Activated CD8-positive, alpha-beta memory T cell treated with anti-CD3 and anti-CD28 coated beads, Interleukin-2, amount 10 ng/mL, durations not matched to agents 7 days and 5 days (primary cell): ENCODE measurements at places on chromosomes 1 and 21.
A peak's percentile ranks its signal among the peaks of the same experiment; 100 is the strongest.

DNA sequence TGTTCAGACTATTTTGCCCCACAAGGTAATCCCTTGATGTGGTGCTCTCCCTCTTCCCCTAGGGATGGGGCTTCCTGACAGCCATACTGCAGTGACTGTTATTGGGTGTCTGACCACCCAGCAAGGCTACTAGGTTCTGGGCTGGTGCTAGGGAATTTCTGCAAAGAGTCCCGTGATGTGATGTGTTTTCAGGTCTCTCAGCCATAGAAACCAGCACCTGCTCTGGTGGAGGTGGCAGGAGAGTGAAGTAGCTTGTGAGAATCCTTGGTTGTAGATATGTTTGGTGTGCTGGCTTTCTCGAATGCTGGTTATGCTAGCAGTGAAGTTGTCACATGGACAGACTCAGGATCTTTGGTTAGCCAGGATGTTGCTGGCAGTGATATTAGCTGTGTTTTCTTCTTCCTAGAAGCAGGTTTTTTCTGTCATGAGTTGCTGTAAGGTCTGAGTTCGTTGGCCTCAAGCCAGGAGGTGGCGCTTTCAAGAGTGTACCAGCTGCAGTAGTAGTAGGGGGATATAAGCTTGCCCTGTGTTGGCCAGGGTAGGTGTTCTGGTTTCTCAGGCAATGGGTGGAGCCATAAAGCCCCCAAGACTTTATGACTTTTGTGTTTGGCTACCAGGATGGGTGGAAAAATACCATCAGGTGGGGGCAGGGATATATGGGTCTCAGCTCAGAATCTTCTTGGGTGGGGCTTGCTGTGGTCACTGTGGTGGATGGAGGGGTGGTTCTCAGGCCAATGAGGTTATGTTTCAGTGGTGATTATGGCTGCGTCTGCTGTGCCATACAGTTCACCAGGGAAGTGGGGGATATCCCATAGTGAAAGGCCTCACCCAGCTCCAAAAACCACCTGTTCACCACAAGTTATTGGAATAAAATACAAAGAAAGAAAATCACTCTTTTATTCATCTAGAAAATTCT is 1112.3 kb downstream of the KCNT2 start:
- no peak for DNase-seq
- H3K27me3 ChIP-seq, result no peaks in the 10 kb centered on the region
- no peaks in the 10 kb centered on the region for H3K4me1 ChIP-seq
- no peak overlapping the region for H3K4me3 ChIP-seq
- no peaks in the 10 kb centered on the region for H3K36me3 ChIP-seq

DNA sequence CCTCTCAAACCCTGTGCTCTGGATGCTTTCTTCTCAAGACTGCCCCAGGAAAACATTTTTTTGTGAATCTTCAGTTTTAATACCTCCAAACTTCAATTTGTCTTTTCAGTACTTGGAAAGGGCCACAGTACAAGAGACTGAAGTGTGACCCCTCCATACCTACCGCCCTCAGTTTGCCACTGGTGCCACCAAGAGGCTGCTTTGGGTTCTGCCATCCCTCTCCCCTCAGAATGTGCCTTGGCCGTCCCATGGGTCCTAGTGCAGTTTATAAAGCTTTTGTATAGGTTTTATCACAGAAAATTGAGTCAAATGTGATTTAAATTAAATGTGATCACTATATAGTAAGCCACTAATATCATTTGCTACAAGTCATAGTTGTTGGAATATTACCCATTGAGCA is 60.8 kb upstream of the PGD start:
- no peak overlapping the region for H3K27ac ChIP-seq
- no peaks in the 10 kb centered on the region for H3K27me3 ChIP-seq
- peak; percentile 65 for DNase-seq
- H3K4me3 ChIP-seq, result no peak overlapping the region
- no peaks in the 10 kb centered on the region for H3K4me1 ChIP-seq

DNA sequence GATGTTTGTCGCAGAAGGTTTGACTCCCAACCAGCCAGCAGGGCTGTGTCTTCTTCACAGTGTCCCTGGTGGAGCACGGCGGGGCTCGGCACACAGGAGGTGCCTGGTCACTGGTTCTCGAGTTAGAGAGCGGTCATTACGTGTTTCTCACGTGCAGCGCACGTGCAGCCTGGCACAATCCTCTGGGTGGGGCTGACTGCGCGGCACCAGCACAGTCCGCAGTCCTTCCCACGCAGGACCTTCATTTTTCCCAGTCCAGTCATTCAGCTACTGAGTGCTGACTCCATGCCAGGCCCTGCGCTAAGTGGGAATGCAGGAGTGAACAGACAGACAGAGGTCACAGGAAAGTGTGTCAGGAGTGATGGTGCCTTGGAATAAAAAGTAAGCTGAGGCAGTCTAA is 46.2 kb upstream of the GPR153 start:
- no peaks in the 10 kb centered on the region for H3K27me3 ChIP-seq
- no peak overlapping the region for H3K4me3 ChIP-seq
- no peak for DNase-seq
- H3K4me1 ChIP-seq, result no peaks in the 10 kb centered on the region
- H3K27ac ChIP-seq, result no peak overlapping the region
- H3K36me3 ChIP-seq, result peaks cover 29% of the 10 kb centered on the region

DNA sequence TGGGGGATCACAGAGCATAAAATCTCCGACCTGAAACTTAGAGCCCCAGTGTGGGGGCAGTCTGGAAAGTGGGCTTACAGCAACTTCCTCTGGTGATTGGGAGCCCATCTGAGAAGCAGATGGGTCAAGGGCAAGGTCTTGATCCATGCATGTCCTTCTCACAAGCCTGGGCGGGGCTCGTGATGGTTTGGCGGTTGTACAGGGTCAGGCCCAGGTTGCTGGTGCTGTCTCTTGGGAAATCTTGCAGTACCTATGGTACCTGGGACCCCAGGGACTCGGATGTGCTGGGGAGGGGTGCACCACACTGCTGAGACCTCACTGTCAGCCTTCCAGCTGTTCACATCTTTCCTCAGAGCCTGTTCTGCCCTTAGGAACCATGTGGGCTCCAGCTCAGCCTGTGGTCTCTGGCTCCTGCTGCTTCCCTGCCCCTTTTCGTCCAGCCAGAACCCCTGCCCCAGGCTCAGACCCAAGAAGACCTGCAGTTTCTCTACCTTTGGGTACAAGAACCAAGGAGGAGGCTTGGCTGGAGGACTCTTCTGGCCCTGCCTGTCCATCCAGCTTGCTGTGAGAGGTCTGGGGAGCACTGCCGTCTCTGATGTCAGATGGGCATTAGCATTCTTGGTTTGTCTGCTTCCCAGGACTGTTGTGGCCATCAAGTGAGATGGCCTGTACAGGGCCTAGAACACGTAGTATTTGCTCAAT is 24.5 kb downstream of the WNT4 start:
- H3K4me3 ChIP-seq, result no peak overlapping the region
- DNase-seq, result no peak
- H3K27me3 ChIP-seq, result no peaks in the 10 kb centered on the region
- H3K36me3 ChIP-seq, result peaks cover 5% of the 10 kb centered on the region
- no peak overlapping the region for H3K27ac ChIP-seq

DNA sequence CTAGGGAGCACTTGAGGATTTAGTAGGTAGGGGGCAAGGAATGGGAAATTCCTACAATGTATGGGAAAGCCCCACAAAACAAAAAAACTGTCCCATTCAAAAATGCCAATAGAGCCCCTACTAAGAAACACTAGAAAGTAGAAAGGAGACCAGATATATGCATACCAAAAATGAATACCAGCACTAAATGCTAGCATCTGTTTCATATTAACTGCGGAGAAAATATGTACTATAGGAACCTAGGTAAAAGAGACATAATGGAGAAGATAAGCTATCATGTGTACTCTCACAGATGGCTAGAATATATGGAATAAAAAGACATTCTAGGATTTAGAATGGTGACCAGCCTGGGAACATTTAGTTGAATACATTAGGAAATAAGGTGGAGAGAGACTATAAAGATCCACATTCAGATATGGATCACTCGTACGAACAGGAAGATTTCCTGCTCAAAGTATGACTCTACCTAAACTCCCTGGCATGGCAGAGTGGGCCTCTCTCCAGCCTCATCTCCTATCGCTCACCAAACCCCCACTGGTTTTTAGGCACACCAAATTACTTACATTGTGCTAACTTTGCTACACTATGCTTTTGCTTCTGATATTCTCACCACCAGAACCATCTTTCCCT is 18.3 kb downstream of the ZNHIT6 start:
- no peak overlapping the region for H3K4me3 ChIP-seq
- DNase-seq, result no peak
- H3K27ac ChIP-seq, result no peak overlapping the region
- H3K36me3 ChIP-seq, result peaks cover 15% of the 10 kb centered on the region
- no peaks in the 10 kb centered on the region for H3K4me1 ChIP-seq

- no peaks in the 10 kb centered on the region for H3K27me3 ChIP-seq
- H3K4me3 ChIP-seq, result no peak overlapping the region
- H3K4me1 ChIP-seq, result peaks cover 3% of the 10 kb centered on the region
- no peak overlapping the region for H3K27ac ChIP-seq
- H3K36me3 ChIP-seq, result peaks cover 47% of the 10 kb centered on the region
These were observed 27.2 kb upstream of the SHISA4 start for GRCh38 chr1:201861448-201861847.

- peaks cover 5% of the 10 kb centered on the region for H3K27me3 ChIP-seq
- no peak overlapping the region for H3K4me3 ChIP-seq
- H3K4me1 ChIP-seq, result peaks cover 10% of the 10 kb centered on the region
- DNase-seq, result no peak
- H3K36me3 ChIP-seq, result no peaks in the 10 kb centered on the region
- no peak overlapping the region for H3K27ac ChIP-seq
These were observed 19.8 kb upstream of the FAM110D start for GRCh38 chr1:26138974-26139558.

DNA sequence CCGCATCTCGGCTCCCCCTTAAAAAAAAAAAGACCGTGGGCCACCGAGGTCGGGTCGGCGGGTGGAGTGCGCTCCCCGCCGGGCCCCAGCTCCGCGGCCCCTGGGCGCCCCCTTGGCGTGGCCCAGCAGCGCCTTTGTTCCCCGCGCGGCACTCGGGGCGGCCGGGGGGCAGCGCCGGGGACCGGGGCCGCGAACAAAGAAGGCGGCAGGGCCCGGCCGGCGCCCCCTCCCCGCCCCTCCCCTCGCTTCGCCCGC is 571 bp downstream of the MARCKSL1 start:
- H3K36me3 ChIP-seq, result peaks cover 22% of the 10 kb centered on the region
- H3K27ac ChIP-seq, result no peak overlapping the region
- H3K4me1 ChIP-seq, result peaks cover 34% of the 10 kb centered on the region
- no peak overlapping the region for H3K4me3 ChIP-seq

DNA sequence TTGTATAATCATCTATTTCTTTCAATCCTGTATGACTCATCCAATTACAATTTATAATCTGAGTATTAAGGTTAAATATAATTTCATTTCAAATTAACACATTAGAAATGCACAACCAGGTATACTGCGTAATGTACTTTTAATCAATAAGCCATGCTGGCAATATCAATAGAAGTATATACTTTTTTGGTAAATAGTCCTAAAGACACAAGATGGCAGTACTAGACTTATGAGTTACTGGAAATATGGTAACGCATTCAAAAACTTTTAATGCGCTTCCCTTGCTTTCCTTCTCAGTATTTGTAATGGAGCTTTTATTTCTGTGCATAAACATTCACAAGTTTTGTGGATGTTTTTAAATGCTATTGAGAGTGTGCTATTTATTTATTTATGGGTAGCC is 1162.0 kb upstream of the TMPRSS15 start:
- H3K27me3 ChIP-seq, result no peaks in the 10 kb centered on the region
- H3K4me1 ChIP-seq, result no peaks in the 10 kb centered on the region
- no peak for DNase-seq
- no peak overlapping the region for H3K4me3 ChIP-seq
- no peaks in the 10 kb centered on the region for H3K36me3 ChIP-seq
- H3K27ac ChIP-seq, result no peak overlapping the region

DNA sequence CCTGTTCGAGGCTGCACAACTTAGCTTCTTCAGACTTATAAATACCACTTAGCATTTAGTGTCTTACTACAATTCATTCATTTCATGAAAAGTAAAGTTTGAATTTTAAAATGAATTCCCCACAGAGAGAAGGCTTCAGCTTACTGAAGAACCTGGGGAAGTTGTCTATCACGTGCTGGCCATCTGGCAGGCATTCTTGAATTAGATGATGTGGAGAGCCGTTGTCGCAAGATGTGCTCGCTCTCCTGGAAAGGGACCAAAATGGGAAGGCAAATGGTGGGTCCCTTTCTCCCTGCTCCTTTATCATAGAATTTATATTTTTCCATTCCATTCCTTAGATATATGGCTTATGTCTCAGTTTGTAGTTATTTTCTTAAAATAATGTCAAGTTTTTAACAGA is 90.5 kb downstream of the CD247 start:
- H3K27me3 ChIP-seq, result no peaks in the 10 kb centered on the region
- H3K27ac ChIP-seq, result peak overlapping the region; percentile 72

- peaks cover 3% of the 10 kb centered on the region for H3K27me3 ChIP-seq
- H3K36me3 ChIP-seq, result peaks cover 7% of the 10 kb centered on the region
- no peak overlapping the region for H3K4me3 ChIP-seq
- peaks cover 24% of the 10 kb centered on the region for H3K4me1 ChIP-seq
- no peak for DNase-seq
These were observed 2.2 kb downstream of the FOXD2 start for GRCh38 chr1:47439819-47440598.

GRCh38 chr1:112927462-112927990 is 28.5 kb downstream of the SLC16A1 start:
- peaks cover 2% of the 10 kb centered on the region for H3K4me1 ChIP-seq
- H3K27ac ChIP-seq, result peak overlapping the region; percentile 30
- peaks cover 23% of the 10 kb centered on the region for H3K36me3 ChIP-seq
- no peaks in the 10 kb centered on the region for H3K27me3 ChIP-seq
- no peak overlapping the region for H3K4me3 ChIP-seq

DNA sequence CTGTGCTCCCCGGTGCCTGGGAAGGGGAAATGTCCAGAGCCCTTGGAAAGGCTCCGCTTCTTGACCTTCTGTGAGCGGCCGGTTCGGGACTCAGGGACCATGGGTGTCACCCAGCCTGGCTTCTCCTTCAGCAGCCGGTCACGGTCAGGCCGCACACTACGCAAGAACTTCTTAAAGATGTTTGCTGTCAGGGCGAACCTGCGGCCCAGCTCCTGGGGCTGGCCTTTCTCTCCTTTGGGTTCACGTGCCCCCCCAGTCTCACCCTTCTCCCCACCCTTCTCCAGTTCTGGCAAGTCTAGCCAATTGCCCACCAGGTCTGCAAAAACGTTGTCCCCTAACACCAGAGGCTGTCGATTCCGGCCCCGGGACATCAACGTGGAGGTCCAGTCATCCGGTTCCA is 12.1 kb downstream of the INKA2 start:
- H3K4me3 ChIP-seq, result no peak overlapping the region
- H3K27me3 ChIP-seq, result no peaks in the 10 kb centered on the region
- no peak overlapping the region for H3K27ac ChIP-seq
- no peaks in the 10 kb centered on the region for H3K36me3 ChIP-seq
- no peaks in the 10 kb centered on the region for H3K4me1 ChIP-seq
- DNase-seq, result no peak

- H3K27ac ChIP-seq, result no peak overlapping the region
- no peak for DNase-seq
- H3K36me3 ChIP-seq, result no peaks in the 10 kb centered on the region
- no peaks in the 10 kb centered on the region for H3K4me1 ChIP-seq
These were observed 1660.8 kb downstream of the PLA2G4A start for GRCh38 chr1:188489336-188490112.
